ENCODE measurements at places on chromosomes 1 and 21.

DNA sequence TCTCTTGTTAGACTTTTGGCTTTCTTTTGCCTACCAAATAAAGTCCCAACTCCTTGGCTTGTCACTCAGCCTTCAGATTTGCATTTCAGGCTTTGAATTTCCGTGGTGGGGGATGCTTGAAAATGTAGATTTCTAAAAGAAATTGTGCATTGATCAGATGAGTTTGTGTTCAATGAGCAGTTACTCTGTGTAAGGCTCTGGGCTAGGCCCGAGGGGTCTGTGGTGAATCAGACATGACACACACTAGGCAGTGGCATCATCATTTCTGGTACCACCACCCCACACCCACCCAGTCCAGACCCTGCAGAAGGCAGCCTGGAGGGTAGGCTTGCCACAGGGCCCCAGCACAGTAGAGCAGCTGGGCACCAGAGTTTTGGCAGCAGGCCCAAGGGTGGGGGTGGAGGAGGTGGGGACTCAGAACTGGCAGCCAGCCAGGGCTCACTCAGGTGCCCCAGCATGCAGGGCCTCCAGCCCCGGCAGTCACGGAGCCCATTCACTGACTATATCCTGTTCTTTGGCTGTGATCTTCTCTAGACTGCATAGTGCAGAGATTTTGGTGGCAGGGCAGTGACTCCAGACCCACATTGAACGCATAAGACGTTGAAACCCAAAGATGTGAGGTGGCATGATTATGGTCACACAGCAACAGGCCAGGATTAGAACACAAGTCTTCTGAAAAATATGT, 97.2 kb upstream of the ARTN start:
- DNase-seq = peak; percentile 49

DNA sequence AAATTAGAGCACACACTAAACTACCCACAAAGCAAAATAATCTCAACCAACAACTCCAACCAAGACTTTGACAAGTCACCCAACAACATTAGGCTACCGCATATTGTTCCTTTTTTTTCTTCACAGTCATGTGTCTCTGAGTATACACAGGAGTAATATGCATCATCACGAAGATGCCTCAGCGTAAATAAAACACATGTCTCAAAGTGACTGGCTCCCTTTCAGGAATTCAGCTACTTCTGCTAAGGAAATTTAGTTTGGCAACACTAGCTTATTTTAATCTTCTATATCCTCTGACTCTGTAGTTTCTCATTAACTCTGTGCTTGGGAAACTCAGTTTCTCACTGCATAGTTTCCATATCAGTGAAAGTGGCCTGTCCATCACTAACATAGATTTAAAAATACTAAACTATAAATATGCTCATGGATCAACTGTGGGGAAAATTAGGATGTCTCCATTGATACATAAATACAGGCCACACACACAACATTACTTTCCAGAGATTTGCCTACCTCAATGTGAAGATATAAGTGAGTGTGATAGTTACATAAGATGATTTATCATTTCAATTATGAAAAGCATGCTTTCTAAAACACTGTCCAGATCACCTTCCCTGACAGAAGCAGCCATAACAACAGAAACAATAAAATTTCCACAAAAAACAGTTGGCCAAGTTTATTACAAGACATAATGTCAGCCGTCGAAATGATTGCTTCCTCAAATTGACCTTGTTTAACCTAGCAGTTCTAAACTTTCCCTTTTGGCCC, 113.2 kb downstream of the PTGER3 start:
- DNase-seq = no peak

DNA sequence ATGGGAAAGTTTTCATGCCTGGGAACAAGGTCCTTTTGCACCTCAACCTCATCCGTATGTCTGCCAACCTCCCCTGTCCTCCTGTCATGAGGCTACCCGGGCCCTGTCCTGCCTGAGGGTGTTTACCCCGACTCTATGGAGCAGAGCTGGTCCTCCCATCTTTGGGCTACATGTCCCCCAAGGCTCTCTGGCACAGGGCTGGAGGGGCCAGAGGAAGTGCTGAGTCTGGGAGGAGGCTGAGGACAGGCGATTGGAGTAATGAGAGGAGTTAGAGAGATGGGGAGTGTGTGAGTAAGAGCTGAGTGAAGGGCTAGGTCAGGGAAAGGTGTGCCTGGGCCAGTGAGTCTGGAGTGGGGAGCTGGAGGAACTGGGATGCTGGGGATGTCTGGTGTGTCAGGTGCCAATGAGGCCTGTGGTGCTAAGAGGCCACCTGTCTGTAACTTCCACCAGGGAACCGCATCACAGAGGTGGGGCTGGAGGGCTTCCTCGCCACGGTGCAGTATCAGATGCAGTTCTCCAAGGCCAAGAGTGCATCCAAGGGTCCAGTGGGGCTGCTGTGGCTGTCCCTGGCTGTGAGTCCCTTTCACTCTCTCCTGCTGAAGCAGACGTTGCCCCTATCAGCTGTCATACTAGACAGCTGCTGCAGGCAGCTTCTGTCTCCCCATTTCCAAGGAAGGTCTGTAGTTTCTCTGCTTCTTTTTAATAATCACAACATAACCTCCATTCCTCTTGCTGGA, 11.7 kb downstream of the LRRC71 start:
- no peak for DNase-seq

- no peak for DNase-seq
Observed at GRCh38 chr1:78650114-78650660, 556 bp downstream of the IFI44 start.

- DNase-seq = no peak
Observed at GRCh38 chr21:14492931-14493330, 53.2 kb downstream of the SAMSN1 start.

- no peak for DNase-seq
Observed at GRCh38 chr1:78468521-78468920, 22.3 kb upstream of the PTGFR start.

DNA sequence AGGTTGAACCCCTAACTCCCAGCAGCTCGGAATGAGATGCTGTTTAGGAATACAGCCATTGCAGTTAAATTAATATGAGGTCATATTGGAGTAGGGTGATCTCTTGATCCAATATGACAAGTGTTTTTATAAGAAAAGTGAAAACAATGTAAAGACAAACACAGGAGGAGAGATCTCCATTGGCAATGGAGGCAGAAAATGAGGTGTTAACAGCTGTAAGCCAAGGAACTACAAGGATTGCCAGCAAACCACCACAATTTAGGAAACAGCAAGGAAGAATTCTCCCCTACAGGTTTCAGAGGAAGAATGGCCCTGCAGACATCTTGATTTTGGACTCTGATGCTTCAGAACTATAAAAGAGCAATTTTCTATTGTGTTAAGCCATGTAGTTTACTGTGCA, 774.3 kb downstream of the MRPL39 start:
- DNase-seq = no peak

GRCh38 chr21:16438761-16439160, 709.0 kb downstream of the USP25 start:
- no peak for DNase-seq

DNA sequence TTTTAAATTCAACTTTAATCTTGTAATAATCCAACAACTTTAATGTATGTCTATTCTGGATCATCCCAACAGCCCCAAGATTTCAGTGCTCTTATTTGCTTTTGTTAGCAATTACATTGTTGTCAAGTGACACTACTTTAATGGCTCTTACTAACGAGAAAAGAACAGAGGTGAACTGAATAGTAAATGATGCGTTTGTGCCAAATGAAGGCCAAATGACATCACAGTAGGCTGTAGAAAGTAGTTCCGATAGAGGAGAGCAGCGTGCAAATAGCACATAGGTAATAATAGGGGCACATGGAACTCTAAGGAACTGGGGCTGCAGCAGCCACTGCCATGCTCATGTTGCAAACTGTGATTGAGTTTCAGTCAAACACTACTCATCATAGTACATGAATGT, 301.9 kb downstream of the LMX1A start:
- DNase-seq = no peak

GRCh38 chr1:108080448-108080847, 115.5 kb upstream of the VAV3 start:
- no peak for DNase-seq

- no peak for DNase-seq
Observed at GRCh38 chr1:75412616-75413015, 198.3 kb downstream of the SLC44A5 start.

DNA sequence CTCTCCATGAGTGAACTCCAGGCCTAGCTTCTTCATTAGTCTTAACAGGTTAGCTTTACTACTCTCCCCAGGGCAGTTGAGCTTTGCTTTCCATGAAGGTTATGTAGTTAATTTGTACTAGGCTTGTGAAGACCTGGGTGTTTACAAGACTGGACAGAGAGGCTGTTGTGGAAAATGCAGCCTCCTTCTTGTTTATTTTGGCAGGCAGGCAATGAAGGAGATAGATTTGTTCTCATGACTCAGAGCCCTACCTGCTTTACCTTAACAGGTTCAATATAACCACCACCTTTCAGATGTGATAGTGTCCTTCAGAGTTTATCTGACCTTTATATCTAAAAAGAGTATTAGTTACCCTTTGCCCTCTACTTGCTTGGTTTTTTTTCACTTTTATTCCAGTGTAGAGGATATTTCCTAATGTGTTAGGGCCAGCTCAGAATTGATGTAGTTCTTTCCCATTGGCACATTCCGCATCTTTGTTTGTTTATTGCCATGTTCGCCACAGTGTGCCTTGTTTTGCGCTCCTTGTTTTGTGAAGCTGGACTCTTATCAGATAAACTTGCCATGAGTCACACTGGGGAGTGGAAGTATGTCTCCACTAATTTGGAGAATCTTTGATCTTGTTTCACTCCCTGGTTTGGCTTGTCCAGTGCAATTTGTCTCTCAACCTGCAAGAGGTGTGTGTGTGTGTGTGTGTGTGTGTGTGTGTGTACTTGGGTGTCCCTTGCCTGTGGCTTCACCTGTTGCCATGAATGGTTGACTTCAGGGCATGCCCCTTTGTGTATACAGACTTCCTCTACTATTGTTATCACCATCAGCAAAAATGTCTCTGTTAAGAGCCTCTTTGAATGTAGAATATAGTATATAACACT, 87.4 kb upstream of the MACF1 start:
- no peak for DNase-seq

All from left kidney (tissue), 8 donors.